A172 (cell line): ENCODE measurements at places on chromosomes 3 and 15.

DNA sequence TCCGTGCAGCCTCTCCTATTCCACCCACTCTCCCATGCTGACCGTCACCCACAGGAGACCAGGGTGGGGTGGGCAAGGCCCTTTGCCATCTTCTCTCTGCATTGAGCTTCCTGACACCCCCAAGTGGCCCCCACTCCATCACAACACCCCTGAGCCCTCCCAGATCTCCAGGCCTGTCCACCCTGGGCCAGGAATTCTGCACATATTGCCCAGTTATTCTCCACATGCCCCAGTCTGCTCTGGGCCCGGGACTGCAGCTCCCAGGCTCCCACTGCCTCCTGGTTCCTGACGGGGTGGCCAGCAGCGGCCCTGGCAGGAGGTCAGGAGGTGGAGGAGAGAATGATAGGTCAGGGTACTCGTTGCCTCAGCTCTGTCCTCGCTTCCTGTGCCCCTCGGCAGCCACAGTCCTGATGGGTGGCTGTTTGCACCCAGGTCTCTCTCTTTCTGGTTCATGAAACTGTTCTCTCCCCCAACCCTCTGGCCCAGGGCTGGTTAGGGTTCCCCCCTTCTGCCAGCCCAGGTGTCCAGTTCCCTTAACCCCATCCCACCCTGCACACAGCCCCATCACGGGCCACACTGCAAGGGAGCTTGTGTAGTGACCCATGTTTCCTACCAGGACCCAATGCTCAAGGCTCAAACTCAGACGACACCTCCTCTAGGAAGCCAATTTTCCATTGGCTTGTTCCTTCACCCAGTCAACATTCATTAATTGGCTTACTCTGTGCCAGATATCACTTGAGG lies 47.3 kb downstream of the IQSEC1 start:
- DNase-seq: no peak

DNA sequence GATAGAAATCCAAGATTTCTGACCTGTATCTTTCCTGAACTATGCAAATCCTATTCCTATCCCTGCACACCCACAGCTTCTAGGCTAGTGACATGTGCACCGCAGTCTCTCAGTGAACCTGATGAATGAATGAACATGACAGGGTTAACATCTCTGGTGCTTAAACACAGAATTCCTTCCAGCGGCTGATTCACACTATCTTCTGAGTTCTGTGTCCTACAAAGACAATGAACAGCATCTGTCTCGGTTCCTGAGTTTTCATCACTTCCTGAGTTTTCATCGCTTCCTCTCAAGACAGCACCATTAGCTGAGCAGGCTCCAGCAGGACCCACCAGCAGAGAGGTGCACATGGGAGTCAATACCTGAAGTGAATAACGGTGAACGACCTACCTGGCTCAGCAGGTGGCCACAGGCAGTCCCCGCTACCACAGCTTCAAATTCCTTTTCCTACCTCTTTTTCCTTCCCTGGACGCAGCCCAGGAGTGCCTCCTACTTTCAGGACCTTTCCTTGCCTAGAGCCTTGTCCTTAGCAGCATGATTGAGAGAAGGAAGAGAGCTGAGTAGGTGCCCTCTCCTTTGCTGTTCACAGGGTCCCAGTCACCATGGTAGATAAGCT lies 113.5 kb downstream of the IGF2BP2 start:
- DNase-seq: no peak

- DNase-seq: no peak
Observed at GRCh38 chr3:172224560-172225214, 185.3 kb downstream of the FNDC3B start.

- DNase-seq: peak; percentile 34
Observed at GRCh38 chr15:76333720-76334437, 2.7 kb upstream of the ISL2 start.

DNA sequence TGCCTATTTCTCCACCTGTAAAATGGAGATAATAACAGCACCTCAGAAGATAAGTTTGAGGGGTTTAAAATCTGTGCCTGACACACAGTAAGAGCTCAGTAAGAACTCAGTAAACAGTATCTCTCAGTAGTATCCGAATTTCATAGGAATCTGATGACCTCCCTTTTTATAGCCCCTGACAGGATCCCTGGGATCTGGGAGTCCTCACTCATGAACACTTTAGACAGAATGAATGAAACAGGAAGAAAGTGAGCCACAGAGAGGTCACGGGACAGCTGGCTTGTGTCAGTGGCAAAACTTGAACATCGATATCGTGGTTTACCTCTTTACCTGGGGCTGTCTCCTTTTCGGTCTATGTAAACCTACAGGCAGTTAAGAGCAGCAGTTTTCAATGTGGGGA lies 51.2 kb downstream of the LRTM1 start:
- DNase-seq: no peak

- no peak for DNase-seq
Observed at GRCh38 chr3:86976219-86976618, 14.7 kb downstream of the VGLL3 start.

GRCh38 chr3:8964436-8965370 lies 1.4 kb upstream of the RAD18 start:
- peak; percentile 98 for DNase-seq

DNA sequence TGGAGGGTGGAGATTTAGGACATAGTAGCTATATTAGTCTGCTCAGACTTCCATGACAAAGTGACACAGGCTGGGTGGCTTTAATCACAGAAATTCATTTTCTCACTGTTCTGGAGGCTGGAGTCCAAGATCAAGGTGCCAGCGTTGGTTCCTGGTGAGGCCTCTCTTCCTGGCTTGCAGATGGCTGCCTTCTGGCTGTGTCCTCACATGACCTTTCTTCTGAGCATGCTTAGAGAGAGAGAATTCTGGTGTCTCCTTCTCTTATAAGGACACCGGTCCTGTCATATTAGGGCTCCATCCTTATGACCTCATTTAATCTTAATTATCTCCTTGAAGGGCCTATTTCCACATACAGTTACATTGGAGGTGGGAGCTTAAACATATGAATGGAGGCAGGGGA lies 14.9 kb upstream of the SHC4 start:
- DNase-seq: no peak

GRCh38 chr3:132209855-132210254 lies 107.4 kb upstream of the ACP3 start:
- no peak for DNase-seq

- no peak for DNase-seq
Observed at GRCh38 chr3:142563496-142563997, 15.0 kb downstream of the ATR start.

- no peak for DNase-seq
Observed at GRCh38 chr3:81300324-81300927, 461.0 kb downstream of the GBE1 start.

DNA sequence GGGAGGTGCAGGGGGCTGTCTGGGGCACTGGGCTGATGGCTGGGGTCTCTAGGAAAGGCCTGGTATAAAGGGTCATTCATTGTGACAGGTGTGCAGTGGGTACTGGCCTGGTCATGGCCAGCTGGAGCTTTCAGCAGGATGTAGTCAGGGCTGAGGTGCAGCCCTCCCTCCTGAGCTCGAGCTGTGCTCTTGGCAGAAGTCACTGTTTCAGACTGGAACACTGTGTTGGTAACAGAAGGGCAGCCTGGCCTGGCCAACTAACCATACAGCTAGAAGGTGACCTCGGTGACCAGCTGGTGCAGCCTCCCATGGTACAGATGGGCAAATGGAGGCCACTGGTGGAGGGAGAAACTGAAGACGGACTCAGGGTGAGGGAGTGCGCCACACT lies 34.4 kb upstream of the LCTL start:
- no peak for DNase-seq

DNA sequence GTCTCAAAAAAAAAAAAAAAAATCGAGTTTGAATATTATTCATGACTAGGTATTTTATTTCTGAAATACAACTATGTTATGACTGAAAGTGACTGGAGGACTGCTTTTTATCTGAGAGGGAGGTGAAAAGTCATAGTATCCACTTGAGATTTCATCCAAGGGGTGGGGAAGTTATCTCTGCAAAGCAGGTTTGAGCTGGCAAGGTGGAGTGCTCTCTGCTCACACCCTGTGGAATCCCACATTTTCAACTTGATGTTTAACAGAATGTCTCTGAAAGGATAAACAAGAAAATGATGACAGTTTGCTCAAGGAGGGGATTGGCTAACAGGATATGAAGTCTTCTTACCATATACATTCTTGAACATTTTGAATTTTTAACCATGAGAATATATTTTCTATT lies 27.3 kb upstream of the SEC62 start:
- DNase-seq: no peak

DNA sequence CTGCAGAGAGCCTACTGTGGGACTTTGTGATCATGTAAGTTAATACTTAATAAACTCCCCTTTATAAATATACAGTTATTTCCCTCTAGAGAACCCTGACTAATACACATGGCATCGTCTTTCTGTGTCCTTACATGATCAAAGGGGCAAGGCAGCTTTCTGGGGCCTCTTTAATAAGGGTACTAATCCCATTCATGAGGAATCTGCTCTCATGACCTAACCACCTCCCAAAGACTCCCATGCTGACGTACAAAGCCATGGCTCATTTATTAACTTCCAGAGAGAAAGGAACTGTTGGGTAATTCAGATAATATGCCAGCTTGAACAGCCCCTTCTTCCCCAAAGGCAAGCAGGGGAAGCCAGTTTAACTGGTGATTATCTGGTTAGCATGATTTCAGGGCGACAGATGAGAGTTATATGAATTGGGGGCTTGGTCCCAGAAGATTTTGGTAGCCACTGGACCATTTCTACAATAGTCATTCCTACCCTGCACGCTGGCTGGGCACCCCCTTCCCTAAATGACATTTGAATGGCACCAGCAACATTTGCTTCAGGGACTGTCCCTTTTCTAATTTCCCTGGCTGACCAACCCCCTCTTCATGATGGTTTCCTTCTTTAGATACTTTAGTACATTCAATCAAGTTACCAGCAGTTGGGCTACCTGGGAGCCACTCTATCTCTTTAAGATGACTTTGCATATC lies 83.6 kb upstream of the C3orf80 start:
- no peak for DNase-seq

GRCh38 chr3:53763353-53763752 lies 82.9 kb downstream of the CHDH start:
- DNase-seq: no peak

DNA sequence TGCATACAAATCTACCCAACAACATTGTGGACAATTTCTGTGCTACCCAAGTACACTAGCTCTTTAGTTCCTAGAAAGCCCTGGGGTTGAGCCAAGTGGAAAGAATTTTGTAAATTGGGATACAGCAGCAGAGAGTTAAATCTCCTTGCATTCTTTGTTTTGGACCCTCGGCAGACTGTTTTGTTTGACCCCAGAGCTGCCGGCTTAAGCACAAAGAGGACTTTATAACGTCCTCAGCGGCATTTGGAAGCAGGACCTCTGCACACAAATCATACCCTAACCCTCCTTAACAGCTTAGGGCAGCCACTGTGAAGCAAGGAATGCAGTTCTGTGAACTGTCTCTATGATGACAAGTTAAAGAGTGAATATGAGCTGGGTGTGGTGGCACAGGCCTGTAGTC lies 415.3 kb downstream of the CNTN4 start:
- DNase-seq: no peak

- DNase-seq: peak; percentile 55
Observed at GRCh38 chr3:14962762-14963161, 15.4 kb downstream of the NR2C2 start.

DNA sequence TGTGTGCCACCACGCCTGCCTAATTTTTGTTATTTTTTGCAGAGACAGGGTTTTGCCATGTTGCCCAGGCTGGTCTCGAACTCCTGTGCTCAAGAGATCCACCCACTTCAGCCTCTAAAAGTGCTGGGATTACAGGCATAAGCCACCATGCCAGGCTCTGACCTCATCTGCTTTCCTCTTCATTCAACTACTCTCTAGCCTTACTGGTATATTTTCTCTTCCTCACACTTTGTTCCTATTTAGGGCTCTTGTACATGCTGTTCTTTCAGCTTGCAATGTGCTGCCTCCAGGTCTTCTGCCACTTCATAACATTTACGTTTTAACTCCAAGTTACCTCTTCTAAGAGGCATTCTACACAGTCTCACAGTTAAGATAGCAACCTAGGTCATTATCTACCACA lies 34.9 kb downstream of the PIK3CB start:
- no peak for DNase-seq

DNA sequence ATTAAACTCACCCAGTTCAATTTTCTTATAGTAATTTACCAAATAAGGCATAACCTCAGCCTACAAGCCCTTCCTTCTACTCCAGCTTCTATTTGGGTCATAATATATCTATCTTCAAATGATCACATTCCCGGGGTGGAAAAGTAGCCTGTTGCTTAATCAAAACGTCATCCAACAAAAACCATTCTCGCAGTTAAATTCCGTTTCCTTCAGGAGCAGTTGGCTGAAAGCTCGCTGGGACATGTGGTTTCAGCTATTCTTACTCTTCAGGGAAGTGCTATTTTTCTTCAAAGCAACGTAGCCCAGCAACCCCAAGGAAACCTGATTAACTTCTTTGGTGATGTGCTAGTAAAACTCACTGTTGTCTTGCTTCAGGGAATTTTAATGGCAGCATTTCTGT lies 59.6 kb downstream of the MAGI1 start:
- no peak for DNase-seq

DNA sequence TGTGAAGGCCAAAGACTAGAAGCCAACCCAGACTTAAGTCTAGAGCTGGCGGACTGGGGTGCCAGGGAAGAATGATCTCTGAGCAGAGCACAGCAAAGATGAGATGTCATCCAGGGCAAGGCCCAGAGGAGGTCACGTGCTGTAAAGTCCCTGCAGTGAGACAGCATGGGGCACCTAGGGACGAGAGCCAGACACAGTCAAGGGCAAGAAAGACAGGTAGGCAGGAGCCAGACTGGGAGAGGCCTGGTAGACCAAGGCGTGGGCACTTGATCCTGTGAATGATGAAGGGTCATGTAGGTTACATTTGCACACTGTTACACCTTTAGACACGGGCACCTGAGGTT lies 379.7 kb upstream of the PROK2 start:
- DNase-seq: no peak

GRCh38 chr3:42668793-42669217 lies 15.3 kb downstream of the ZBTB47 start:
- DNase-seq: no peak

DNA sequence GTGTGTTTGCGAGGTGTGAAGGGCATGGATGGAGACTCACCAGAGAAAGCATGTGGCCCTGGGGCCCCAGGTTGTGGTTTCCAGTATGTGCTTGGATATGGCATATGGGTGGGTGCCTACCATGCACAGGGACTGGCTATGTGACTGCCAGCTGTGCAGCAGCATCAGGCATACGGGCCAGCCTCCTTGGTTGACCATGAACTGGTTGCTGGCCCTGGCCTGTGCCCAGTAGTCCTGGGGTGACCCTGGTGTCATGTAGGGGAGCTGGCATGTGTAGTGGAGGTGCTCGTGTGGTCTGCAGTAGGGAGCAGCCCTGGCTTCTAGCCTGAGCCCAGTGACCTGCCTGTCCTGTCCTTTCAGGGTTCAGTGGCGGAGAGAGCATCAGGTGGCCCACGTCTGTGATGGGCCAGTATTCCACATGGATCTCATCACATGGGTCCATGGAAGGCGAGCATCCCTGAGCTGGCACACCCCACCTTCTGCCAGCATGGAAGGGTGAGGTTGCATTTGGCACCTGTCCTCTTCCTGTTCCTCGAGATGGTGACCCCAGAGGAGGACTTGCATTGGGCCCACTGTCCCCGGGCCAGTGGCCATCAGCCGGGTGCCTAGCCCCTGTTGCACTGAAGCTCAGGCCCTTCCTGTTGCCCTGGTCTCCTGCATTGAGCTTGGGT lies 228.9 kb downstream of the SNRPN start:
- DNase-seq: no peak

GRCh38 chr3:105960381-105960780 lies 91.6 kb upstream of the CBLB start:
- no peak for DNase-seq

- DNase-seq: no peak
Observed at GRCh38 chr15:31069360-31070000, 32.0 kb downstream of the TRPM1 start.

- no peak for DNase-seq
Observed at GRCh38 chr3:161042023-161042501, 63.1 kb downstream of the B3GALNT1 start.
